Stimulated activated CD8-positive, alpha-beta memory T cell treated with anti-CD3 and anti-CD28 coated beads, Interleukin-15, amount 100 ng/mL, for 48 hours (primary cell): ENCODE measurements at places on chromosomes 11 and 22.

- DNase-seq: no peak
Observed at GRCh38 chr22:30326255-30326705, 461 bp downstream of the TBC1D10A start.

DNA sequence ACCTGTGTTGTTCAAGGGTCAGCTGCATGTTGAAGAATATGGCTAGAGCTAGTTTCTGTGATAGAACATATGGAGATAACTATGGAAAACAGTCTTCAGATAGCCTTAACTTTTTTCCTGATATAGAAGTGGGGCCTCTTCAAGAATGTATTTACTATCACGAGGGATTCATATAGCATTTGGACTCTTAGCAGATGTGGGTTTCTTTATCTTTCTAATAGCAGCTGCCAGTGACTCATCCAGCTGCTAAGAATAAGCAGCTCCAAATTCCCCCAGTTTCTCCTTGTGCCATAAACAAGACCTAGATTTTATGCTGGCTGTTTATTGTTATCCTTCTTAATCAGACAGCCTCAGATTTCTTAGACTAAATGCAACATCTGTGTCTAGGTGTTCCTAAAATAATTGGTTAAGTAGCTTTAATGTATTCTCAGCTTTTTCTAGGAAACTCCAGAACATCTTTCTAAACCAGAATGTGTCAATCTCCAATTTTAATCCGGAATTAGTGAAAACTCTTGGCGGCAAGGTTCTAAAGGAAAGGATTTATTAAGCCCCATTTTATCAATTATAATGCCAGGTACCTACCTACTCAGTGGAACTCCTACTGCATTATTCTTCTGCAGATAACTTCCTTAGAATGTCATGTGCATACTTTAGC is 119.8 kb downstream of the CSTPP1 start:
- no peak for DNase-seq

GRCh38 chr11:126669416-126669815 is 313.9 kb downstream of the ST3GAL4 start:
- no peak for DNase-seq

DNA sequence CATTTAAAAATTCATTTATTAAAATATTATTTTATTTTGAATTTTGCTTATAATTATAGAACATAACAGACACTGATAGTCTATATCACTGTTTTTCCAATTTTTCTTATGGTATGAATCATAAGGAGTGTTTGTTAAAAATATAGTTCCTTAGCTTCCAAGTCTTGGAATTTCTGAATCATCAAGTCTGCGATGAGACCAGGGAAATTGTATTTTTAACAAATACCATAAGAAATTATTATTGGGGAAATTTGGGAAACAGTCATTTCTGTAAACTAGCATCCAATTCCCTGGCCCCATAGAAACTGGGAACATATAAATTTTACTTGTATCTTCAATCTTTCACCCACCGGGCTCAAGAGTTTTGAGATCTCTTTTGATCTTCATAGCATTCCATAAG is 38.0 kb upstream of the PICALM start:
- DNase-seq: no peak

DNA sequence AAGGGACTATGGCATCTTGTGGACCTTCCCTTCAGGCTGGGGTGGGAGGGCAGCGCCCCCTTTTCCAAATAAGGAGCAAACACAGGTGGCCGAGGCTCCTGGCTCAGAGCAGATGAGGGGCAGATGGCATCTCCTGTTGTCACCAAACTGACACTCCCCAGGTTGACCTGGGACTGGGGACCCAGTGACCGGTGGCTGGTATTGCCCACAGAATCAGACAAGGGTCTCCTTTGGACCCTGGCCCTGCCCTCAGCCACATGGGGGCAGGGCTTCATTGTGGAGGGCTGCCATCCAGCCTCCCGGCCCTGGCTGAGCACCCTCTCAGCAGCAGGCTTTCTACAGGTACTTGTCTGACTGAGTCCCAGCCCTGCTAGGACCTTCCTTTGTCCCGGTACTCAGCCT is 842 bp upstream of the SIGIRR start:
- no peak for DNase-seq

DNA sequence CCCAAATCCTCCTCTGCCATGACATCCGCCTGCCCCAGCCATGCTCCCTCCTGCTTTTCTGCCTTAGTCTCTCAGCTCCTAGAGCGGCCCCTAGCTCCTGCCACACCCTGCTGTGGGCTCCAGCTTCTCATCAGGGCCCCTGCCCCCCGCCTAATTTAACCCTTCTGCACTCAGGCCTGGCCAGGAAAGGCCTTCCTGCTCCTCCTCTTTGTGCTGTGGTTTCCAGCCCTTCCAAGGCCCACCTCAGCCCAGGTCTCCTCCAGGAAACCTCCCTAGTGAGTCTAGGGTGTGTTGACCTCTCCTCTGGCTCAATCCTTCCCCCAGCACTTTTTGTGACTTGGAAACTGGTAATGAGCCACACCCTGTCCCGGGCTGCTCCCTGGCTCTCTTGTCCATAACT is 11.3 kb downstream of the PTPN5 start:
- no peak for DNase-seq

DNA sequence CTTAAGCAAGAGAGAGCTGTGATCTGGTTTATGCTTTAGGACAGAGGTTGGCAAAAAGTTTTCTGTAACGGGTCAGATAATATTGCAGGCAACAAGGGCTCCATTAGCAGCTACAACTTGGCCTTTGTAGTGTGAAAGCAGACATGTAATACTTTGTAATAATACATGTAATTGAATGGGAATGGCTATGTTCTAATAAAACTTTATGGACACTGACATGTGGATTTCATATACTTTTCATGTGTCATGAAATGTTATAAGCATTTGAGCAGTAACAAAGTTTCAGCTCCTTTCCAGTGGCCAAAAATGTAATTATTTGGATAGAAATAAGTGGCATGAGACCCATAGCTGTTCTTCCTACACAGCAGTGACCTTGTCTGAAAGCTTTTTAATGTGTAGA is 3.1 kb downstream of the DYNC2H1 start:
- DNase-seq: no peak

- no peak for DNase-seq
Observed at GRCh38 chr22:49005557-49005956, 822.1 kb downstream of the BRD1 start.

- no peak for DNase-seq
Observed at GRCh38 chr11:35157814-35158700, 19.1 kb downstream of the CD44 start.

GRCh38 chr11:17887779-17888178 is 125.1 kb downstream of the SERGEF start:
- no peak for DNase-seq

- DNase-seq: no peak
Observed at GRCh38 chr11:63839508-63840355, 822 bp downstream of the MARK2 start.

GRCh38 chr11:75014129-75014528 is 25.4 kb downstream of the NEU3 start:
- DNase-seq: no peak

DNA sequence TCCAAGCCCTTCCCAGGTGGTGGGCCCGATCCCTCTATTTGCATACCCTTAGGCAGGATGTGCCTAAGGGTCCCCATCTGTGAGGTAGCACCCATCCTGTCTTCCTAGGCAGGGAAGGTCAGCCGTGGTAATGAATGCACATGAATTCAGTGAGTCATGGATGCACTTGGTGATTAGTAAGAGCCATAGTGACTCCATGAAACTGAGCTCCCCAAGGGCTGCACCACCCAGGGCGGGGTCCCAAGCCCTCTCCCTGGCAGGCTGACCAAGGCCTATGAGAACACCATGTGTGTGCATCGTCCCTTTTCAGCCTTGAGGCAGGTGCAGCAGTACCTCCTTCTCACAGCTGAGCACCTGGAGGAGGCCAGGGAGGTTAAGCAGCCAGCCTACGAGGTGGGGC is 15.6 kb upstream of the SUSD2 start:
- no peak for DNase-seq

DNA sequence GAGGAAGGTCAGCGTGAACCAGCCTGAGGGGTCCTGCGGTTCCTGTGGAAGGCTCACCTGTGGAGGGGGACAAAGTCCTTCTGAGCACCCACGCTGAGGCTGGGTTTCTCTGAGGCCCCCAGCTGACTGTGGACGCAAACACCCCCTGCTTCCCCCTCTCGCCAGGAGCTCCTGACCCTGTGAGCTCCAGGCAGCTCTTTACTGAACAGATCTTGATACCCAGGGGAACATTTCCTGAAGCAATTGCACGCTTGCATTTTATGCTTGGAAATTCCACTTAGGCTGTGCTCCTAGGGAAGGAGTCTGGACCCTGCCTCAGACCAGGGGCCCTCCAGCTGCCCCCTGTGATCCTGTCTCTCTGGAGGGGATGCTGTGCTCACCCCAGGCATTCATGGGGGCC is 454.2 kb upstream of the B3GAT1 start:
- no peak for DNase-seq

DNA sequence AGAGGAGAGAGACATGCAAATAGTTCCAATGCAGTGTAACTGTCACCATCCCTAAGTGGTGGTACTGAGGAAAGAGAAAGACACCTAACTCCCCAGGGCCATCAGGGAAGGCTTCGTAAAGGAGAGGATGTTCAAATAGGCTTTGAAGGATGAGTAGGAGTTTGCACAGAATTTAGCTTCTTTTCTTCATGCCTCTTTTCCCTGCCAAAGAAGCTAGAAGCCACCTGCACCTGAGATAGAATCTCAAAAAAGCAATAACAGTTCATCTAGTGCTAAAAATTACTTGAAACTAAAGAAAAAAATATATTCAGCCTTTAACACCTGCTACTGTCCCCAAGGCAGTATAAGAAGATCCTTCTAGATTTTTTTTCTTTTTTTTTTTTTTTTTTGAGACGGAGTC is 16.7 kb upstream of the XBP1 start:
- no peak for DNase-seq

DNA sequence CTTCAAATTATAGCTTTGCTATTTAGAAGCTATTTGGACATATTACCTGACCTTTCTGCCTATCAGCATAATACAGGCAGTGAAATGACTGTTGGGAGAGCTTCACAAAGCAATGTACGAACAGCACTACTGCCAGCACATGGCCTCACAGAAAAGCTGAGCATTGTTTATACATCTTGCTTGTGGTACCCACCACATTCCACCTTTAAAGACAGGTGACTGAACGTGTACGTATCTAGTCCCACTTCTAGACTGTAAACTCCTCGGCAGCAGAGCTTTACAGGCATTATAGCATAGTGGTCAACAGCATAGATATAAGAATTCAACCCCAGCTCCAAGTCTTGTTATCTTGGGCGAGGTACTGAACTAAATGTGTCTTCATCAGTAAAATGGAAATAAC is 1.6 kb downstream of the JOSD1 start:
- no peak for DNase-seq

DNA sequence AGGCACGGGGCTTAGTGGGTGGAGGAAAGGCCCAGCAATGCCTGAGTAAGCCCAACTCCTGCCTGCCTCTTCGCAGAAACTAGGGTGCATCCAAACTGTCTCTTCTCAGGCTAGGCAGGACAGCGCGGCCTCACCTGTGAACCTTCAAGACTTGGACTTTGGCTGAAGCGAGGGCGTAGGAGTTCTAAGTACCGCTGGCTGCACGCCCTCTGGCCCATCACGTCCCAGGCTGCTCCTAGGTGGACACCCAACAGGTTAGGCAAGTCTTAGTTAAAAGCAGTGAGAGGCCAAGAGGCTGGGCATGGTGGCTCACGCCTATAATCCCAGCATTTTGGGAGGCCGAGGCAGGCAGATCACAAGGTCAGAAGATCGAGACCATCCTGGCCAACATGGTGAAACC is 1.8 kb upstream of the DDB2 start:
- no peak for DNase-seq

GRCh38 chr11:80338231-80338630 is 897.4 kb upstream of the TENM4 start:
- DNase-seq: no peak

DNA sequence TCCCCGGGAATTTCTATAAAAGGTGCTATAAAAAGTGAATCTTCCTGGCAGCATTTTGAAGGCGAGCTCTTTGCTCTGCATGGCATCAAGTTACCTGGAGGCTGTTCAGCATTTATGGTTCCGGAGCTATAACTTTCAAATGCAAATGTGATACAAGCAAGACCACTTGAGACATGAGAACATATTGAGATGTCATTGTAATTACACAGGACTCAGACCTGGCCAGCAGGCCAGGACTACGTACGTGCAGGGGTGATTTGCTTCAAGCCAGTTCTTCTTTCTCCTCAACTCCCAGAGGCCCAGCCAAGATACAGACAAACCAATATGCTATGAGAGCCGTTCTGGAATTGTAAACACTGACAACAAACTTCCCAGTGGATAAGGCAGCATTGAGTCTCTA is 227.4 kb upstream of the FAT3 start:
- DNase-seq: no peak

GRCh38 chr22:46457502-46458488 is 79.6 kb downstream of the CELSR1 start:
- DNase-seq: no peak

DNA sequence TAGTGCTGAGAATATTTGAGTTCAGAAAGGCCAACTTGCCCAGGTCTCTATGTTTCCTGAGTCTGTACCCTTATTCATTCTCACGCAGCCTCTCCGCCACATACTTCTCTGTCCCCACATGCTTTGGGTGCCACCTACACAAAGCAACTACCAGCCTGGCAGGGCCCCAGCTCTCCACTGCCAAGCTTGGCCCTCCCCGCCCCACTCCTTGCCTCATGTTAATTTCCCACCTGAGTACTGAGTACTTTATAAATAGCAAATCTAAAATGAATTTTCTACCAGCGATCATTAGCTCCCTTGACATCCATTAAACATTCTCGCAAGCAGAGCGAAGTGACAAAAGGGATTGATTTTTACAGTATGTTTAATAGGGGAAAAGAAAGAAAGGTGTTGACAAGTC is 20.8 kb downstream of the NTM start:
- DNase-seq: no peak

DNA sequence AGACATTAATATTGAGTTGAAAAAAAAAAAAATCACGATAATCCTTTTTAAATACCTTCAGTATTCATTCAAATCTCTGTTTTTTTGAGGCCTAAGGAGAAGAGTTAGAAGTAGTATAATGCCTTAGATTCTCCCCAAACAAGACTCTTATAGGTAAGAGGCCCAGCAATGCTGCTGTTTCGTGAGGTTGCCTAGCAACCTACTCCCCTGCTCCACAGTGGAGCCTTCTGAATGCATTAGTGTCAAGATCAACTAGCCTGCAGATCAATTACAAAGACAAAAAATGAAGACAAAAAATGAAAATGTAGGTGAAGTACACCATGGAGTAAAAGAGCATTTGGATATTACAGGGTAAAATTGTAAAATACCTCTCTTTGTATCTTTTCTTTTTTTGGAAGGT is 229.8 kb upstream of the LUZP2 start:
- no peak for DNase-seq

GRCh38 chr11:103091064-103091800 is 728 bp downstream of the DCUN1D5 start:
- peak; percentile 23 for DNase-seq
